ENCODE measurements at places on chromosomes 11 and 22.
A peak's percentile ranks its signal among the peaks of the same experiment; 100 is the strongest.

GRCh38 chr11:12725863-12726682, 51.9 kb downstream of the TEAD1 start:
- peak; percentile 61 for DNase-seq

DNA sequence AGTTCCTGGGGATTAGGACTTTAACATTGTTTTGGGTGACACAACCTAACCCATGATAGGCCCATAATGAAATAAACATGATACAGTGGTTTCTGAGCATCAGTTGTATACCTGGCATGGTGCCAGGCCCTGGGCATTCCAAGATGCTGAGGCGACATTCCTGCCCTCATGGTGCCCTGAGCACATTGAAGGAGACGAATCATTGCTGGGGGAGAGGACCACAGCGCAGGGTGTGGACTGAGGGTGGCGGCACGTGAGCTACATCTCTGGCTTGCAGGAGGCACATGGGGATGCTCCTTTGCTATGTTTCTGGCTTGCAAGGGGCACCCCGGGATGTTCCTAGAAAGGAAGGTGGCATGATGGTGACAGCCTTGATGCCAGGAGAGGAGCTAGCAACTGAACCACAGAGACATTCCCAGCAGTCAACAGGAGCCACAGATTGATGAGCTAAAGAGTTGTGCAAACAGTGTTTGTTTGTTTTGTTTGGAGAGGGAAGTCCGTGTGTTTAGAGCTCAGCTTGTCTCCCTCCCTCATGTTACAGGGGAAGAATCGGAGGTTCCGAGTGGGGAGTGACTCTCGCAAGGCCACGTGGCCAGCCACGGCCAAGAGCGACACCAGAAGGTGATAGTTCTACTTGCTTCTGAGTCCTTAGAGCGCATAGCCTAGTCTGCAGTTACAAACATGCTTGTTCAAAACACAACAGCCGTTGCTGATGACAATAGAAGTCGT, 106.4 kb downstream of the MIAT start:
- no peak for DNase-seq

DNA sequence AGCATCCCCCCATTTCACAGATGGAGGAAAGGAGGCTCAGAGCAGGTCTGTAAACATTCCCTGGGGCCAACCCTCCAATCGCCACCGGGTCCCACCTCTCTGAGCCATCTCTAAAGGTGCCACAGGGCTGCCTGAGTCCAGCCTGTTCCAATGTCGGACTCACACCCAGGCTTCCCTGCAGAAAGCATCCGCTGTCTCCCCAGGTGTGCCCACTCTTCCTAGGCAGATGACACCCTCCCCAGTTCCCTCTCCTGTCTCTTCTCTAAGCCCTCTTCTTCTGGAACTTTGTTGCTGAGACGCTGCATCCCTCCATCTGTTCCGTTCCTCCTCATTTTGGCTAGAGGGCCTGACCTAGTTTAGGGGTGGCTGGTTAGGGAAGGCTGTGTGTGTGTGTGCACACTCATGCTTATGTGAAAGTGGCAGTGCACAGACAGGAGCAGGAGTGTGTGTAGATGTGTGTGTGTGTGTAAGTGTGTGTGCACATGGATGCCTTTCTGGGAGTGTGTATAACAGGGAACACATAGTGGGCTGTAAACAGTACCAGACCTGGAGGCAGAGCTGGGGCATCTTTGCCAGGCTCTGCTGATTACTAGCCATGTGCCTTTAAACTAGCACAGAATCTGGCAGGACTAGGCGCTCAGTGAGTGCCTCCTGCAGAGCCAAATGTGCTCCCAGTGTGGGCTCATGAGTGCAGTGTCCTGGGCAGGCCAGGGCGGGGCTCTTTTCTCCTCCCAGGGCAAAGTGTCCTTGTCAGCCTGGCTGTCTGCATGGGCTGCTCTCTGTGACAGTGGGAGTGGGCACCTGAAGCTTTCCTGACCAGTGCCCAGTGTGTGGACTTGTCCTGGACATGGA, 77.3 kb upstream of the NECTIN1 start:
- DNase-seq, result no peak

DNA sequence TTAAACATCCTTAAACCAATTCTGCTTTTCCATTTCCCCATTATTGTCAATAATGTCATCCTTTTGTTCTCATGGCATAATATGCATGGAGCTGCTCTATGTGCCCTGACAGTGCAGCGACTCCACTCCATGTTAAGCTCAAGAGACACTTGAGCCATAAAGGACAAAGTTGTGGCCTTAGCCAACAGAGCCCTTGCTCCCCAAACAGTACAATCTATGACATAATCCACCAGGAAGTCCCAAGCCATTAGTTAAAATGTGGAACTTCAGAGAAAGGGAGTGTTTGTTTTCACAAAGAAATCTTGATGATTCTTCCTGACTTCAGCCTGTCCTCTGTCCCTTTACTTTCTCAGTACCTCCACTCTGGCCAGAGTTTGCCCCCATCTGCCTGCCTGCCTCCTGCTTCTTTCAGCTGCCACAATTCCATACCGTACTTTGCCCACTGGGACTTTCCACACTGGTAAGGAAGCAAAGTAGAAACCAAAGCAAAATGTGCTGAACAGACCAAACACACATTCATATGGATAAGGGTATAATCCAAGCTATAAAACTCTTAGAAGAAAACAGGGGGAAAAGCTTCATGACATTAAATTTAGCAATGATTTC, 46.3 kb upstream of the ZC3H12C start:
- DNase-seq, result no peak

GRCh38 chr11:119991669-119992068, 146.2 kb downstream of the TRIM29 start:
- DNase-seq, result no peak

- no peak for DNase-seq
Measured at GRCh38 chr22:20523086-20523983, 15.9 kb downstream of the MED15 start.

- DNase-seq, result no peak
Measured at GRCh38 chr22:47158457-47158856, 396.0 kb downstream of the TBC1D22A start.

GRCh38 chr11:128468111-128468510, 119.2 kb downstream of the ETS1 start:
- no peak for DNase-seq

GRCh38 chr11:64741375-64742086, 2.4 kb downstream of the RASGRP2 start:
- no peak for DNase-seq

- no peak for DNase-seq
Measured at GRCh38 chr11:12076840-12077534, 33.4 kb upstream of the MICAL2 start.

- peak; percentile 29 for DNase-seq
Measured at GRCh38 chr11:120066738-120067437, 71.0 kb downstream of the TRIM29 start.

DNA sequence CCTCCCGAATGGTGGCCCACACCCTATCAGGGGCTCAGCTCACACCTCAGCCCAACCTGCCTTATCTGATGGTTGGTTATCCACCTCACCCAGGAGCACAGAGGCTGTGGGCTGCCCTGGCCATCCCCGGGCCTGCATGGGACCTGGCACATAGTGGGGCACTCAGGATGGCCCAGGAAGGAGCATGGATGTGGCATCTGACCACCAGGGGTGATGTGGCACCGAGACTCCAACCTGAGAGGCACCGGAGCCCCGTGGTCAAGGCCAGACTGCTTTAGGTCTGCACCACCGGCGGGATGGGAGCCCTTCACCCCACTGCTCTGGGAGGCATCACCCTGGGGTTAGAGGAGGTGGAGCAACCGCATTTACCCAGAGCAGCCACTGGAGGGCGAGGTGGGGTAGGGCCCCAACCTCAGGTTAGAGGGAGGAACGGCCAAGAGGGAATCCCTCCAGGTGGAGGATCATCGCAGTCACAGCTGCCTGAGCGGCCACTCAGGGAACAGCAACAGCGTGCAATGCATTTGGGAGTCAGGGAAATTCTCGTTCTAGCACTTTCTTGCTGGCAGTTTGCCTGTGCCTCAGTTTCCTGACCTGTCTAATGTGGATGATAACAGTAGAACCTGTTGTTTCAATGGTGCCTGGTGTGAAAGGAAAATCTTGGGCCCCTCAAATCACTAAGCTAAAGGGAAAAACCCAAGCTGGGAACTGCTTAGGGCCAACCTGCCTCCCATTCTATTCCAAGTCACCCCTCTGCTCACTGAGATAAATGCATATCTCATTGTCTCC, 52.9 kb upstream of the CARS1 start:
- DNase-seq, result peak; percentile 69
